ENCODE measurements at places on chromosomes 3 and 15. TPM values are rescaled to one million over a fixed set of nuclear protein-coding genes. Genes with fewer than 3 reads are reported as not detected.

Gene MYLK
- total RNA-seq = 13.6 TPM

Gene NANOGP8
- 0.69 TPM for total RNA-seq

Gene DLG1
- 105 TPM for total RNA-seq

Gene RETNLB
- not detected for total RNA-seq

Gene RPSA
- total RNA-seq = 1,160 TPM

Data from diencephalon (tissue), 1 donor.